Upper lobe of right lung (tissue), 1 donor: ENCODE measurements at places on chromosomes 3 and 15. TPM values are rescaled to one million over a fixed set of nuclear protein-coding genes. Genes with fewer than 3 reads are reported as not detected.

ZPLD1 gene
- not detected for total RNA-seq

- no peaks in the 10 kb centered on the region for H3K27me3 ChIP-seq
- H3K36me3 ChIP-seq, result no peaks in the 10 kb centered on the region
- no peak for DNase-seq
- H3K4me1 ChIP-seq, result no peaks in the 10 kb centered on the region
- H3K27ac ChIP-seq, result no peak overlapping the region
Observed at GRCh38 chr15:76180321-76180720, 120.5 kb downstream of the TMEM266 start.

SERPINI2 gene
- total RNA-seq, result not detected

ZMYND10 gene
- 2.8 TPM for total RNA-seq

DNA sequence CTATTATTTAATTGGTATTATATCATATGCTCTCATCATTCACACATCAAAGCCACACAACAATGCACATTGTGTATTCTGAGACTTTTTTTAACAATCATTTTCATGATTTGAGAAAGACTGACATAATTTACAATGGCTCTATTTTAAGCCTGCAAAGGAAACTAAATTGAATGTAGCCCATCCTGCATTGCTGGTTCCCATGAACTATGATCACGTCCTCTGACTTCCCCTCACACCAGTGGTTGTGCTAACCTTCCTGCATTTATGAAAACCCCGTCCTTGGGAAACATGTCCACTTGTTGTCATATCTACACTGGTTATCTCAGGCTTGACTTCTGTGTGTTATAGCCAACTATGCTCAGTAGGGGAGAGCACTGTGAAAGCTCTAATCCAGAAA is 546.2 kb downstream of the MECOM start:
- H3K27me3 ChIP-seq, result no peaks in the 10 kb centered on the region
- peaks cover 2% of the 10 kb centered on the region for H3K4me1 ChIP-seq
- no peak for DNase-seq
- peaks cover 15% of the 10 kb centered on the region for H3K36me3 ChIP-seq

SERPINI1 gene
- total RNA-seq, result 7.1 TPM

GRCh38 chr3:71873093-71873611 is 88.2 kb upstream of the PROK2 start:
- H3K27ac ChIP-seq, result no peak overlapping the region
- H3K27me3 ChIP-seq, result no peaks in the 10 kb centered on the region
- peaks cover 6% of the 10 kb centered on the region for H3K4me1 ChIP-seq
- DNase-seq, result no peak
- H3K36me3 ChIP-seq, result no peaks in the 10 kb centered on the region

- H3K27me3 ChIP-seq, result no peaks in the 10 kb centered on the region
- H3K27ac ChIP-seq, result no peak overlapping the region
- H3K4me1 ChIP-seq, result no peaks in the 10 kb centered on the region
- H3K4me3 ChIP-seq, result no peak overlapping the region
Observed at GRCh38 chr15:49692514-49693090, 71.8 kb downstream of the DTWD1 start.

CSPG5 gene
- total RNA-seq, result 5.4 TPM

DNA sequence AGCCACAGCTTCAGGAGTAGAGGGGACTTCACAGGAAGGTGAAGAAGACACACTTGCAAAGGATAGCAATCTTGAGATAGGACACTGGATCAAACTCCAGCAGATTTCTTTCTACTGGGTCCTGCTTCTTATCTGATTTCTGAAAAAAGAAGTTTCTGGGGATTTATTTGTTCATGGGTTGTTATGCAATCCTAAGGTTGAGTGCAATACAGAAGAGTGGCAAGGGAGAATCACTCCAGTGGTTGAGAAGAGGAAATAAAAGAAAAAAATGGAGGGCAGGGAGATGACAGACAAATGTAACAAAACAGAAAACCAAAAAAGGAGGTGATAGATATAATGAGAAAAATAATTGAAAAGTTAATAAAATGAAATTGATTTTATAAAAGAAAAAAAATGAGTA is 858.3 kb downstream of the TUSC7 start:
- H3K4me1 ChIP-seq, result no peaks in the 10 kb centered on the region
- no peak for DNase-seq
- no peaks in the 10 kb centered on the region for H3K27me3 ChIP-seq
- no peak overlapping the region for H3K4me3 ChIP-seq
- no peak overlapping the region for H3K27ac ChIP-seq

TTC23 gene
- total RNA-seq, result 19.1 TPM

GRCh38 chr15:69657626-69658025 is 205.0 kb downstream of the RPLP1 start:
- H3K4me3 ChIP-seq, result no peak overlapping the region
- H3K4me1 ChIP-seq, result no peaks in the 10 kb centered on the region
- H3K27me3 ChIP-seq, result peaks cover 13% of the 10 kb centered on the region
- H3K27ac ChIP-seq, result no peak overlapping the region
- no peaks in the 10 kb centered on the region for H3K36me3 ChIP-seq
- no peak for DNase-seq

GRCh38 chr3:64853456-64853855 is 165.7 kb upstream of the ADAMTS9 start:
- H3K4me1 ChIP-seq, result no peaks in the 10 kb centered on the region
- DNase-seq, result no peak
- no peak overlapping the region for H3K27ac ChIP-seq
- H3K27me3 ChIP-seq, result no peaks in the 10 kb centered on the region
- H3K36me3 ChIP-seq, result no peaks in the 10 kb centered on the region

LRRC31 gene
- 1.7 TPM for total RNA-seq

DNA sequence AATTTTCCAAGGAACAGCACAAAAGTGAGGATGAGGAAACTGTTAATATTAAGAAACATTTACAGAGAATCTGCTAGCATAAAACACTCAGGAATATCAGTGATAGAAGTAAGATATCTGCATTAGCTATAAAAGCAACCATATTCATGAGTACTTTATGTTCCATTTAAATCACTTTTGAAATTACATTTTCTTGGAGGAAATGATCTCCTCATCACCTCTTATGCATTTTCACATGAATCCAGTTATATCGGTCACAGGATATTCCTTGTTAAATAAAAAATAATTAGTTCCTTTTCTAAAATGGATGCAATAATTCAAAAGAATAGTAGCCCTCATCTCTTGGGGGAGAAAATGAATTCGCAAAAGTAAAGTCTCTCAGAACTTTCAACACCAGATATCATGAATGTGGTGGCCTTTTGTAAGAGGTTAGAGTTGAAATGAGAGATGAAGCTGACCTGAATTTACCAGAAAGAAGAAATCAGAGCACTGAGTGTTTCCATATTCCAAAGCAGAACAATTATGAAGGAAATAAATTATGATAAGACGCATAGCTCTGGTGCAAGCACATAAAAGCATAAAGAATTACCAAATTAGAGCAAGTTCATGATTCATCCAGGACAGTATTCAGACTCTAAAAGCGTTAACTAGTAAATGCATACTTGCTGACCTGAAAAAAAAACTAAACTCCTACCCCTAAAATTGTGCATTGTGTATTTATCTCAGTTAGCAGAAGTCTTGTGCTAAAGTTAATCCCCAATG is 321.9 kb upstream of the CCDC54 start:
- H3K4me1 ChIP-seq, result no peaks in the 10 kb centered on the region
- no peak overlapping the region for H3K4me3 ChIP-seq
- no peak for DNase-seq
- H3K36me3 ChIP-seq, result no peaks in the 10 kb centered on the region
- no peaks in the 10 kb centered on the region for H3K27me3 ChIP-seq

C3orf22 gene
- not detected for total RNA-seq

GRCh38 chr3:102057781-102058421 is 208.6 kb downstream of the NFKBIZ start:
- no peak for DNase-seq
- H3K4me3 ChIP-seq, result no peak overlapping the region
- no peak overlapping the region for H3K27ac ChIP-seq
- no peaks in the 10 kb centered on the region for H3K4me1 ChIP-seq
- no peaks in the 10 kb centered on the region for H3K27me3 ChIP-seq

SPINT1 gene
- total RNA-seq, result 96.8 TPM

GRCh38 chr3:58258392-58259055 is 20.9 kb downstream of the ABHD6 start:
- no peaks in the 10 kb centered on the region for H3K4me1 ChIP-seq
- H3K36me3 ChIP-seq, result peaks cover 20% of the 10 kb centered on the region
- DNase-seq, result no peak
- no peak overlapping the region for H3K4me3 ChIP-seq
- no peaks in the 10 kb centered on the region for H3K27me3 ChIP-seq
- H3K27ac ChIP-seq, result no peak overlapping the region

GRCh38 chr3:55002416-55002930 is 74.6 kb upstream of the LRTM1 start:
- H3K27ac ChIP-seq, result no peak overlapping the region
- H3K4me1 ChIP-seq, result peaks cover 3% of the 10 kb centered on the region
- H3K4me3 ChIP-seq, result no peak overlapping the region
- H3K36me3 ChIP-seq, result no peaks in the 10 kb centered on the region
- DNase-seq, result no peak

DNA sequence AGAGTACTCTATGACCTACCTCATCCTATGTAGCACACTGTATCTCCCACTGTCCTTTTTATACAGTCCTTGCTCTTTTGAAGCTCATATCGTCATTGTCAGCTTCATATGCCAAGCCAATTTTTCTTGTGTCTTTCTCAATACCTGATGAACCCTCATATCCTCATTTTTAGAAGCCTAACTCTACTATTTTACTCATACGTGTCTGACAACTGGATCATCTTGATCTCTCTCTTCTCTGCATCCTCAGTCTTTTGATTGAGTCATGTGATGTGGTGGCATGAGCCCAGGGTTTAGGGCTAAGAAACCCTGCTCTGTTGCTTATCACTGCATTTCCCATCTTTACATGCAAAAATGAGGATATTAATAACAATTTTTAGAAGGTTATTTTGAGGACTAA is 352.0 kb downstream of the LPP start:
- H3K27ac ChIP-seq, result no peak overlapping the region
- no peak for DNase-seq
- H3K4me3 ChIP-seq, result no peak overlapping the region
- H3K27me3 ChIP-seq, result no peaks in the 10 kb centered on the region
- peaks cover 12% of the 10 kb centered on the region for H3K4me1 ChIP-seq

GRCh38 chr3:188578576-188579363 is 424.8 kb downstream of the LPP start:
- H3K27ac ChIP-seq, result peak overlapping the region; percentile 40
- no peak for DNase-seq
- H3K27me3 ChIP-seq, result no peaks in the 10 kb centered on the region
- peaks cover 11% of the 10 kb centered on the region for H3K4me1 ChIP-seq
- no peaks in the 10 kb centered on the region for H3K36me3 ChIP-seq

DNA sequence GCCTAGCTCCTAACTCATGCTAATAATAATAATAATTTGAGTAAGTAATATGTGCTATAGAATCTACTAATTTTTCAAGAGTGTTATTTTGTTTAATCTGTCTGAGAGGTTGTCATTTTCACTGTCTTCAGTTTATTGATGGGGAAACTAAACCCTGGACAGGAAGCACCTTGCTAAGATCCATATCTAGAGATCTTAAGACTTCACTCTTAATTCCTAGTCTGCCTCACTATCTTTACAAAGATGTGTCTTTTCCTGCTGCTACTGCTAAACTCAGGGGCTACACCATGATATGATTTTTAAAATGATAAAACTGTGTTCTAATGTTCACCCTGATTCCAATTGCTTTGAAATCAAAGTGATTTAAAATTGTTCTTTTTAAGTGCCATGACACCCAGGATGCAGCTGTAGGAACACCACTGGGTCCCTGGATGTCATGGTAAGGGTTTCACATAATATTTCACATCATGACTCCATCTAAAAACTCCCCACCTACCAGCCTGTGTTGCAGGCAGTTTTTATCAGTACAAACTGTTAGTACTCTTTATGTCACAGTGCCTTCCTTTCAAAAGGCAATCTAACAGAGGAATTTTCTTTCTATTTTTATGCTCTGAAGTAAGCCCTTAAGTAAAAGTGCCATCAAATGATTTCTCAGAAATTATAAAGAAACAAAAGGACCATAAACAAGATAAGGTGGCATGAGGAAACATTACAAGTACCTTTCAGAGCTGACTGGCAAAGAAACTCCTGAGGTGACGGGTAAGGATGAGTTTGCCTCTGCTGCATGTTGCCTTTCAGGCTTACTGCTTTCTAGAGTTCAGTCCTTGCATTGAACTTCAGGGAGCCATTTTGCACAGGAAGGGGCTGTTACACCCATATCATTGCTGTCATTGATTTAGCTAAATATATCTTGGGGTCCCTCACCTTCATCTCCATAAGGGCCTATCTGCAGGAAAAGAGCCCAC is 160.1 kb upstream of the SATB1 start:
- no peaks in the 10 kb centered on the region for H3K4me1 ChIP-seq
- DNase-seq, result no peak
- no peak overlapping the region for H3K27ac ChIP-seq

- DNase-seq, result no peak
- H3K4me3 ChIP-seq, result no peak overlapping the region
Observed at GRCh38 chr3:52193065-52193464, 4.9 kb upstream of the ALAS1 start.

- peak overlapping the region; percentile 38 for H3K4me3 ChIP-seq
- no peaks in the 10 kb centered on the region for H3K36me3 ChIP-seq
- H3K27ac ChIP-seq, result no peak overlapping the region
- H3K4me1 ChIP-seq, result peaks cover 3% of the 10 kb centered on the region
- H3K27me3 ChIP-seq, result peaks cover 14% of the 10 kb centered on the region
- DNase-seq, result peak; percentile 81
Observed at GRCh38 chr15:101489237-101489598, 289 bp downstream of the PCSK6 start.

GRCh38 chr3:39260318-39260717 is 19.5 kb downstream of the CX3CR1 start:
- no peak for DNase-seq
- H3K4me3 ChIP-seq, result no peak overlapping the region
- no peak overlapping the region for H3K27ac ChIP-seq
- H3K36me3 ChIP-seq, result no peaks in the 10 kb centered on the region
- H3K4me1 ChIP-seq, result no peaks in the 10 kb centered on the region

- no peaks in the 10 kb centered on the region for H3K36me3 ChIP-seq
- H3K4me3 ChIP-seq, result no peak overlapping the region
- peak; percentile 77 for DNase-seq
- H3K27me3 ChIP-seq, result no peaks in the 10 kb centered on the region
- H3K4me1 ChIP-seq, result peaks cover 18% of the 10 kb centered on the region
Observed at GRCh38 chr3:72255791-72256559, 471.0 kb upstream of the PROK2 start.

DNA sequence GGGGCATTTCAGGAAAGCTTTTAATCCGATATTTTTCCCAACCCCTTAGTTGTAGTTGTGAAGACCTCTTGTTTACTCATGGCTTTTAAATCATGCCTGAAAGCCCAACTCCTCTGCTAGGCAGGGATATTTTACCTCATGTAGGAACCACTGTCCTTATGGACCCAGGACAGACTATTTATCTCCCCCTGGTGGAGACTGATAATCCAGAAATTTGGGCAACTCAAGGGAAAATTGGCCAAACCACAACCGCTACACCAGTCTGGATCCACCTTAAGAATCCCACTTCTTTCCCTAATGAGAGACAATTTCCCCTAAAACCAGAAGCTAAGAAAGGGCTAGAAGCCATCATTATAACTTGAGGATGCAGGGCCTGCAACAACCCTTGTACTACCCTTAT is 248.1 kb upstream of the STAC start:
- no peaks in the 10 kb centered on the region for H3K4me1 ChIP-seq
- no peak overlapping the region for H3K4me3 ChIP-seq
- H3K36me3 ChIP-seq, result no peaks in the 10 kb centered on the region
- DNase-seq, result no peak

- H3K27ac ChIP-seq, result no peak overlapping the region
- H3K27me3 ChIP-seq, result no peaks in the 10 kb centered on the region
- no peaks in the 10 kb centered on the region for H3K36me3 ChIP-seq
- DNase-seq, result no peak
- no peak overlapping the region for H3K4me3 ChIP-seq
Observed at GRCh38 chr15:35440265-35440664, 105.7 kb downstream of the DPH6 start.
